ENCODE measurements at places on chromosomes 6 and 20. TPM values are rescaled to one million over a fixed set of nuclear protein-coding genes. Genes with fewer than 3 reads are reported as not detected.

EPPIN gene
- total RNA-seq, result not detected

GRCh38 chr6:84872996-84873723, 108.8 kb upstream of the TBX18 start:
- no peak for DNase-seq

KIF3B gene
- 7.3 TPM for total RNA-seq

DNA sequence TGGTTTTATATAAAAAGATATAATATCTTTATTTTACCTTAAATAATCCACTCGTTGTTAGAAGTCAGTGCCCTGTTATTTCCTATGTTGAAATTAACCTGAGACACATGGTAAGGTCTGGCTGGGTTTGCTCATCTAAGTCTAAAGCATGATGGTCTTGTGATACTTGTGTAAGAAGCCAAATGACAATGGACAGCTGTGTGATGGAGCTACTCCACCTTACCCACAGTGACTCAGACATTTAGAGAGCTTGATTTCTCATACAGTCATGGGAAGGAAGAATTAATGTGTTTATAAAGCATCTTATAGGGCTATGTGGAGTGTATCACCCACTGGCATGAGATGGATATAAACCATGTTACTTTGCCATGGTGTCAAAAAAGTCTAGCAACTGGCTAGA, 11.7 kb downstream of the CTCFL start:
- no peak for DNase-seq

DNA sequence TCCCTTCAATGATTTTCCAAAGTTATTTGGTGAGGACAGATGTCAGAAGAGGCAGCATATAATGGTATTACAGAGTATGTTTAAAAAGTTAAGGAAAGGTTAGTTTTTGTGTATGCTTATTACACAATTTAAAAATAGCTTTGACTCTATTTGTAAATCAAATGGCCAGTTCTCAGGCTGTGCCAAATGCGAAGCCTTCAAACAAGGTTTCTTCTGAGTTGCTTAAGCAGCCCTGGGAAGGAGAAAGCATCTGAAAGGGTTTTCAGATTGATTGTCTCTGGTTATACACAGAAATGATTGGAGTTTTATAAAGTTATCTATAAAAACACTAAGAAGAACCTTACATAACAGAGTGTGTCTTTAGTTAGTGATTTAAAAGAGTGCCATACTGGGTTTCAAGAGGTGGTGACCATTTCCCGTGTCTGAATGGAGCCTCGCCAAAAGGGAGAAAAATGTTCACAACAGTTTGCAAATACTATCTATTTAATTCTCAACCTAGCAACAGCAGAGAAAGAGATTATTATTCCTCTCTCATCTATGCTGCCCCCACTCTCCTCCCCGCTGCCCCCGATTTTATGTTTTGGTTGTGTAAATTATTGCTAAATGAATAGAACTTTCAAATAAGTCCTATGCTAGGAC, 16.7 kb downstream of the CD109 start:
- no peak for DNase-seq

DEF6 gene
- total RNA-seq, result 212 TPM

SMLR1 gene
- not detected for total RNA-seq

GRCh38 chr20:57619051-57619831, 985 bp downstream of the ZBP1 start:
- peak; percentile 66 for DNase-seq

BLCAP gene
- 60.1 TPM for total RNA-seq

GRCh38 chr20:11822540-11822794, 95.2 kb upstream of the BTBD3 start:
- DNase-seq, result no peak

- no peak for DNase-seq
Observed at GRCh38 chr6:71412559-71413140, 124.0 kb downstream of the OGFRL1 start.

MAN1A1 gene
- 4.5 TPM for total RNA-seq

- DNase-seq, result no peak
Observed at GRCh38 chr20:4252005-4252404, 236.6 kb upstream of the RNF24 start.

RPN2 gene
- 65.8 TPM for total RNA-seq

LY6G6C gene
- total RNA-seq, result not detected

RCAN2 gene
- total RNA-seq, result not detected

GRCh38 chr6:153591159-153591558, 447.9 kb upstream of the OPRM1 start:
- DNase-seq, result no peak

KCNK16 gene
- not detected for total RNA-seq

DNA sequence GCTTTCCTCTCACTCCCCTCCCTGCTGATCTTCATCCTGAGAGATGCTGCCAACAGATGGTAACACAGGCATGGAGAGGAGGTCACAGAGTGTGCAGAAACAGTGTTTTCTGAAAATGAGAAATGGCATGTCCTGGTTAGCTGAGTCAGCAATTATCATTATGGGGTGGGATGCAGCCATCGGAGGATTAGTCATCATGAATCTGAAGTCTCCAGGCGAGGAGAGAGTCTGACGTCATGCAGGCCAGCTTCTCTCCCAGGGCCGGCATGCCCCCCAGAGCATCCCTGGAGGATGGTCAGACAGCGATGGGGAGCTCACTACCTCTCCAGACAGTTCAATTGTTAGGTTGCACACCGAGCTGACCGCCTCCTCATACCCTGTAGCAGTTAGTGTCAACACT, 4.7 kb upstream of the GTSF1L start:
- no peak for DNase-seq

EPB41L1 gene
- 0.19 TPM for total RNA-seq

EEF1A2 gene
- 0.92 TPM for total RNA-seq

- DNase-seq, result no peak
Observed at GRCh38 chr20:9480066-9480465, 34.3 kb upstream of the LAMP5 start.

GRCh38 chr6:141131616-141132015, 1001.1 kb upstream of the GJE1 start:
- DNase-seq, result no peak

DNA sequence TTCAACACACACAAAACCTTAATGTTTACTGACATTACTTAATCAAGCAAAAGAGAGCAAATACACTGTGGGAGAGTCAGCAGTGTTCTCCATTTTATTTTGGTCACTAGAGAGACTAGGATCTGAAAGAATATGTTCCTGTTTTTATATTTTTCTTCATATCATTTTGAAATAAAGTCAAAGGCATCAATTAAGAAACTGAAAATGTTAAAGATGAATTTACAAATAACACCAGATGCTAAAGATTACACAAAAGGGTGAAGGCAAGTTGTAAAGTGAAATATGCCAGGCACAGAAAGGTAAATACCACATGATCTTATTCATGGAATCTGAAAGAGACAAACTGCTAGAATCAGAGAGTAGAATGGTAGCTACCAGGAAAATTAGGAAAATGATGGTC, 60.3 kb upstream of the FABP7 start:
- no peak for DNase-seq

DNA sequence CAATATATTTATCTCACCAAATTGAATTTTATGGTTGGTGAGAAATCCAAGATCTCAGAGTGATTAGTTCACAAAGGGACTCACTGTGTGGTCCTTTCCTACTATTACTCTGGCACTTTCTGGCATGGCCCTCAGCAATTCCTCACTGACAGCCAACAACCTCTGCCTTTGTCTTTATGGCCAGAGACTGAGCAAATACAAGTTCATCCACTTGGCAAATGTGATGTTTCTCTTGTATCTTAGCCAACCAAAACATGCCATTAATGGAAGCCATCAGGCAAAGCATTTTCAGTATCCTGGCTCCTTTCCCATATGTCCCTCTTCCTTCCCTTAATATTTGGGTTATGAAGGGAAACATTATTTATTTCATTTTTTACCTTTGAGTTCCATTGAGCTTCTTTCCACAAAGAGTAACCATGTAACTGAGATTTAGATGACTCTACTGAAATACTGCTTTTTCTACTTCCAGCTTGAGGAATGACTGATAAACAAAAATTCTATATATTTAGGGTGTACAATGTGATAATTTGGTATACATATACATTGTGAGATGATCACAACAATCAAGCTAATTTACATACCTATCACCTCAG, 30.8 kb upstream of the SMLR1 start:
- DNase-seq, result no peak

TMEM244 gene
- total RNA-seq, result not detected

TRIM10 gene
- not detected for total RNA-seq

DNA sequence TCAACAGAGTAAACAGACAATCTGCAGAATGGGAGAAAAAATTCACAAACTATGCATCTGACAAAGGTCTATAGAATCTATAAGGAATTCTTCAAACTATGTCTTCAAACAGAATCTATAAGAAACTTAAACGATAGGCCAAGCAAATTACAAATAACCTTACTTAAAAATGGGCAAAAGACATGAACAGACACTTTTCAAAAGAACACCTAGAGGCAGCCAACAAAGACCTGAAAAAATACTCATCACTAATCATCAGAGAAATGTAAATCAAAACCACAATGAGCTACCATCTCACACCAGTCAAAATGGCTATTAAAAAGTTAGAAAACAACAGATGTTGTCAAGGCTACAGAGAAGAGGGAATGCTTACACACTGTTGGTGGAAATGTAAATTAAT, 81.3 kb downstream of the ID4 start:
- DNase-seq, result no peak

- DNase-seq, result no peak
Observed at GRCh38 chr20:2922957-2923356, 49.7 kb downstream of the PTPRA start.

DNA sequence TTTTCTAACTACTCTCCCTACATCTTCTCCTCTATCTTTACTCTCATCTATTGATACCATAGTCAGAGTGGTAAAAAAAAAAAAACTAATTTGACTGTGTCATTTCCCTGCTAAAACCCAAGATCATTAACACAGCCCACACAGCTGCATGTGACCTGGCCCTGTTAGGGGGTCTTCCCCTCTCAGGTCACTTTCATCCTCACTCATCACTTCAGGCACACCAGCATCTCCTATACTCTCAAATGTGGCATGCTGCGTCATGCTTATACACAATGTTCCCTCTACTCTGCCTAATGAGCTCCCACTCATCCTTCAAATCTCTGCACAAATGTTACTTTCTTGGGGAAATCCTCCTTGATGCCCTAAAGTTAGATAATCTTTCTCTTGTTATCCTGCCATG, 86.8 kb downstream of the CDK19 start:
- no peak for DNase-seq

All from CD4-positive, alpha-beta T cell (primary cell).